ENCODE measurements at places on chromosomes 16 and 17.

- no peak for DNase-seq
Measured at GRCh38 chr16:47247690-47248089, 103.9 kb upstream of the NETO2 start.

GRCh38 chr16:59356709-59357108 lies 622.6 kb upstream of the GOT2 start:
- no peak for DNase-seq

GRCh38 chr17:1009229-1010085 lies 12.5 kb downstream of the TIMM22 start:
- no peak for DNase-seq

GRCh38 chr17:9342225-9342624 lies 233.4 kb downstream of the STX8 start:
- no peak for DNase-seq

DNA sequence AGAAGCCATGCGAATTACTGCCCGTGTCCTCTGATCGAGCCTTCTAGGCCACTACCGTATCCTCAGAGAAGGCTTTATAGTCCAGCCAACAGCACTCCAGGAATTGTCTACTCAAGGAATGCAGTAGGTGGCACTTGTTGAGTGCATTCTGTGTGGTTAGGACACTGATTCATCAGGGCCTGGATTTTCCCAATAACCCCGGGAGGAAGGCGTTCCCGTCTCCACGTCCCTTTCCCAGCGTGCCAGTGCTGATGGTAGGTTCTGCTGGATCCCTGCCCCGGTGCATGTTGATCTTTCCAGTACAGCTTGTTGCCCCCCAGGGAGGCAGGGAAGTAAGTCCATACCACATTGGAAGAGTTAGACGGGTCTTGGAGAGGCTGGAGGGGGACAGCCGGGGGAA lies 122.2 kb downstream of the RPTOR start:
- DNase-seq, result no peak

DNA sequence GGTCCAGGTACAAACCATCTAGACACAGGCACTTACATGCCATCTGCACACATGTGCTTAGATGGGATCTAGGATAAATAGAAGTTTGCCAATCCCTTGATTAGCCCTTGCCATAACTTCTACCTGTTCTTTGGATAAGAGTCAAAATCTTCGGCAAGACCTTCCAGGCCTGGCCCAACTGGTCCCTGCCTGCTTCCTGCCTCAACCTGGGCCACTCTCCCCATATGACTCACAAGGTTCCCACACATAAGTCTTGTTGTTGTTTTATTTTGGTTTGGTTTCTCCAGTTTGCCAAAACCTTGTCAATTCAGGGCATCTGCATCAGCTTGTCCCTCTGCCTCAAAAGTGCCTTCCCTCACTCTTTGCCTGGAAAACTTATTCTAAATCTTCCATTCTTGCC lies 95.3 kb upstream of the XYLT1 start:
- no peak for DNase-seq

All from hindlimb muscle (tissue), 1 donor.